ENCODE measurements at places on chromosomes 6 and 20. TPM values are rescaled to one million over a fixed set of nuclear protein-coding genes. Genes with fewer than 3 reads are reported as not detected.

Gene HSPA12B
- total RNA-seq: 0.28 TPM

Gene NKAIN4
- total RNA-seq: not detected

Gene TINAG
- total RNA-seq: not detected

Gene VGLL2
- not detected for total RNA-seq
